ENCODE measurements at places on chromosomes 4 and X. TPM values are rescaled to one million over a fixed set of nuclear protein-coding genes. Genes with fewer than 3 reads are reported as not detected.

SPACA5 gene
- not detected for total RNA-seq

SPANXC gene
- not detected for total RNA-seq

FAM133A gene
- not detected for total RNA-seq

AWAT2 gene
- not detected for total RNA-seq

All from nasal cavity respiratory epithelium epithelial cell of viscerocranial mucosa (primary cell).